ENCODE measurements at places on chromosomes 7 and 10.

DNA sequence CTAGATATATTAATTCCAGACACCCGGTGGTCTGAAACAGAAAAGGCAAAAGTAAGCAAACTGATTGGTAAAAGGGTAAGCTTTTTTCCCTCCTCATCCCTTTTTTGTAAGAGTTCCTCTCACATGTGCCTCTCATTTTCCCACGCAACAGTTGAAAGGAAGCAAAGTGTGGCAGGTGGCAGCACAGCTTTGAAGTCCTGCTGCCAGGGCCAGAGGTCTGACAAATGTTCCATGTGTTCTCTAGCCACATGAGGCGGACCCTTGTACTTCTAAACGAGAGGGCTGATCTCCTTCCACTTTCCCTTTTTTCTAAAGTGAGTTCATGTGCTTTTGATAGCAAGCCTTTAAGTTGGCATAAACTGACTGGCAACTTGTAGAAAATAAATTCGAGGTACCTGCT lies 217.5 kb downstream of the POLR1F start:
- no peak for DNase-seq

DNA sequence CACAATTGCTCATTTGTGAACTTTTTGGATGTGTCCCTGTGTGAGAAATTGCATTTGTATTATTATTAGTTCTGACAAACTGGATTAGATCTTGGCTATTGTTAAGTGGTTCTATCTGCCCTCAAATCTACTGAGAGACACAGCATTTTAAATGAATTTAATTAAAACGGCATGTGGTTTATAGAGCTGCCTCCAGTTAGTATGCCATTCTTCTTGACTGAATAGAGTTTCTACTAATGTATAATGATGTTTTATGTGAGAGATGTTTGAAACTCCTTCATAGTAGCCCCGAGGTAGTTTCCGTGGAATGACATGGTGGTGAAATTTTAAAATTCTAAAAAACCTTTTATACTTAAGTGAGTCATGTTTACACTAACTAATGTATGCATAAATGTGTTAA lies 110.9 kb downstream of the DYNC1I1 start:
- no peak for DNase-seq

- no peak for DNase-seq
Measured at GRCh38 chr10:11003679-11004078, 14.0 kb upstream of the CELF2 start.

DNA sequence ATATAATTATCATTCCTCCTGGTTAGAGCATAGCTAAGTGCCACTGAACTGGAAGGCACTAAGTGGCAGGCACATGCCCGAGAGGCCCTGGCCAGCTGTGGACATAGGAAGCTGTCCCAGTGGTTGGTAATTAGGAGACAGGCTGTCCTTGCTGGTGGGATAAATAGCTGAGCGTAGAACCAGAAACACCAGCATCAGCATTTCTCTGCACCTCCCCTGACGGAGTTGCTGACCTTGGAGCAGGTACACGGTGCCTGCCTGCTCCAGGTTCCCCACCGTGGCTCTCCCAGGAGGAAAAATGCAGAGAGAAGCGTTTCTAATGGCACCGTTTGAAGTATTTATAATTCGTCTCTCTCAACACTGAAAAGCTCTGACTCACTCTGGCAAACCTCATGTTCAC lies 5.6 kb upstream of the ABLIM1 start:
- no peak for DNase-seq

- DNase-seq: no peak
Measured at GRCh38 chr7:132527467-132528410, 48.5 kb downstream of the PLXNA4 start.

GRCh38 chr10:61662794-61663259 lies at the start of gene CABCOCO1:
CABCOCO1 (plus strand) TSS chr10:61662929; CDS start chr10:61662973, 44 bp downstream.
- no peak for DNase-seq

GRCh38 chr7:82507976-82508677 lies 64.5 kb upstream of the CACNA2D1 start:
- DNase-seq: no peak

DNA sequence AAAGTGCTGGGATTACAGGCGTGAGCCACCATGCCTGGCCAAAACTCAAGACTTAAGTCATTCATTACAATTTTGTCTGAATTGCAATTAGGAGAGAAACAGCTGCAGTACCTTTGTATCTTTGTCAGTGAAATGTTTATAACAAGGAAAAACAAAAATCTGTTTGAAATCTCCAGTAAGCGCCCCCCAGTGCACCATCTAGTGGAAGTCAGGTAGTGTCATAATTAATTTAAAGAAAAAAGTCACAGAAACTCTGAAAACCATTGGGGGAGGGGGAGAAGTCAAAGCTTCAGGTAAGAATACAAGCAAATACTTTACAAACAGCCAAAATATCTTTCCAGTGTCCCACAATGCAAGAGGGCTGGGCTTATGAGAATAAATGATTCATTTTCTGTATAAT lies 2.8 kb downstream of the MPP7 start:
- DNase-seq: no peak

GRCh38 chr7:132577206-132578049 lies 1.2 kb upstream of the PLXNA4 start:
- DNase-seq: peak; percentile 41

DNA sequence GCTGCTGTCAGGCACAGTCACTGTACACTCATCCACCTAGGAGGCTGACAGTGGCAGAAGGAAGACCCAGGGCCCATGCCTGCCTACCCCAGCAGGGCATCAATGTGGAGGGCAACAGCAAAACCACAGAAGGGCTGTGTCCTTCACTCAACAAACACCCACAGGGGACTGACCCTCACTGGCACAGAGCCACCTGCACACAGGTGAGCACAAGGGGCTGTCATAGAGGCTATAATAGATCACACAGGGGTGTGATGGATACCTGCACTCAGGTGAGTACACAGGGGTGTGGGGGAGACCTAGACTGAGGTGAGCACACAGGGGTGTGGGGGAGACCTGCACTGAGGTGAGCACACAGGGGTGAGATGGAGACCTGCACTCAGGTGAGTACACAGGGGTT lies 132.8 kb upstream of the TCERG1L start:
- DNase-seq: no peak

GRCh38 chr10:97037365-97038361 lies 148.1 kb downstream of the SLIT1 start:
- DNase-seq: peak; percentile 86

DNA sequence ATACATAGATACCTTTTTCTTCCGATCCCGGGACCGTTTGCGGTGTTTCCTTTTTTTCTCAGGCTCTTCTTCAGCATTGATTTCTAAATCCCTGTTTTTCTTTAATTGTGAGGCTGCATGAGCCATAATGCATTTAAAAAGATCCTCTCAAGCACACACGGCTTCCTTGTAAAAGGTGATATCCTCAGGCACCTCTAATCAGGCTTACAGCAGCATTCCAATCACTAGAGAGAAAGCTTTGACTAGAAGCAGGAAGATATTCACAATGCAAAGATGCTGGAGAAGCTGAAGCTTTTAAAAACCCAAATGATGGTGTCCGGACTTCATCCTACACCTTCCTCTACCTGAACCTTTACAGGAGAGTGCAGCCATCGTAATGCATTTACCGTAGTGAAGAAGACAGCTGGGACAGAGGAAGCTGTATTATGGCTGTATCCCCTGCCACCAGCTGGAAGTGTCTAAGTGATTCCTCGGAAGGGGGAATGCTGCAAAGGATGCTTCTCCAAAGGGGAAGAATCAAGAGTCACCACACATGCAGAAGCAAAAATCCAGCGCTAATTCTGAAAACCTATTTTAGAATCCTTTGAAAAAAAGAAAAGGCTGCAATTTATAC lies at the start of gene ANK3:
ANK3 (minus strand) TSS at position 463 of the 613 bp plus-strand sequence; CDS start at position 126, 337 bp downstream.
- no peak for DNase-seq

DNA sequence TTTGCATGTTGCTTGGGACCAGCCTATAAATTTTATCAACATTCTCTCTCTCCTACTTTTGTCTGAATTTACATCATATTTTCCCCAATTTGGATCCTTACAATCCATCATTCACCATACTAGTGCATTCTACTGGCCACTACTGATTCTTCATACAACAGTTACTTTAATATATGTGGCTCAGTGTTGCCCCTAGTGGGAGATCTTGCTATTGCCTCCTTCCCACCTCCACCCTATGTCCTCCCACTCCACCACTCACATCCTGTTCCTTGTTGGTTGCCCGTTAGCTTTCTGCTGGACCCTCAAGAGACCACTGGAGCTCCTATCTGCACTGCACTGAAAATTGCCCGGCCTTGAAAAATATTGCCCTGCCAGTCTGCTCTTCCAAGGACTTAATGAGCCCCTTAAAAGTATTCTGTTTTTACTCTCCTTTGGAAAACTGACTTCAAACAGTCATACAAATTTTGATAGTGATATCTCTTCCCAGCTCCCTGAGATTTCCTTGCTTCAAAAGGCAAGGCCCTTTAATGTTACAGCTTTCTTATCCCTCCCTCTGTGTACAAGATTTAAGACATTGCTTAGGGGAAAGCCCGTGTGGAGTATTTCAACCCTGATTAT lies 243.2 kb upstream of the TMEM229A start:
- DNase-seq: no peak

GRCh38 chr10:31816318-31816717 lies 112.3 kb downstream of the ARHGAP12 start:
- no peak for DNase-seq

GRCh38 chr7:496528-497295 lies 22.9 kb downstream of the PDGFA start:
- no peak for DNase-seq

DNA sequence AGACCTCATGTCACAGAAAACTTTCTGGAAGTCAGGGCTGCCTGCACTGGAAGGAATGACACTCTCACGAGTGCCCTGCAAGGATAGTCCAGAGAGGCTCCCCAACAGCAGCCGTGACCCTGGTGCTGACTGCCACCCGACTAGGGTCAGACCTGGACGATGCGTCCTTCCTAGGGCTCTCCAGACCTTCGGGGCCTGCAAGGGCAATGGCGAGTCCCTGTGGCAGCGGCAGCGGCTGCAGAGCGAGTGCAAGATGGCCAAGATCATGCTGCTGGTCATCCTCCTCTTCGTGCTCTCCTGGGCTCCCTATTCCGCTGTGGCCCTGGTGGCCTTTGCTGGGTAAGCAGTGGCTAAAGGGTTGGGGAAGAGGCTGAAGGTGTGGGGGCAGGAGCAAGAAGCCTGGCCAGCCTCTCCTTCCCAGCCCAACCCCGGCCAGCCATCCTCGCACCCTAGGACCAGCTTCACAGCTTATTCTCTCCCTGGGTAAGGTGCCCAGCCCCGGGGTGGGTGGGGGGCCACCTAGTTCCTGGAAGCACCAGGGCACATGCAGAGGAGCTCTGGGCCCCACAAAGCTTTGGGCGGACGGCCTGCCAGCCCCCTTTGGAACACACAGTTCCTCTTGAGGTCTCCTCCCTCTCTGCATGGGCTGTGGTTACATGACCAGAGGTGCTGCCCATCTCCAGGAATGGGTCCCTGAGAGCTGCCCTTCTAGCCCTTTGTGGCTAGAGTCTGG lies 5.5 kb downstream of the OPN4 start:
- DNase-seq: no peak

- DNase-seq: no peak
Measured at GRCh38 chr7:94433224-94433623, 38.5 kb downstream of the COL1A2 start.

DNA sequence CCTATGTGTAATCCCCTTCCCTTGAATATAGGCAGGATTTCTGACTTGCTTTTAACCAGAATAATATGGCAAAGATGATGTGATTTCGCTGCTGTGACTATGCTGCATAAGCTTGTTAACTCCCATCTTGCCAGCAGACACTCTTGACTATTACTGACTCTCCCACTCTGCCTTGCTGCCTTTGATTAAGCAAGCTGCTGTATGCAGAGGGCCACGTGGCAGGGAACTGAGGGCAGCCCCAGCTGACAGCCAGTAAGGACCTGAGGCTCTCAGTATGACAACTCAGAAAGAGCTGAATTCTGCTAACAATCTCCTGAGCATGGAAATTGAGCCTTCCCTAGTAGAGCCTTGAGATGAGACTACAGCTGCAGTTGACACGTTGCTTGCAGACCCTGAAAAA lies 279.4 kb upstream of the CACNA2D1 start:
- DNase-seq: no peak

- no peak for DNase-seq
Measured at GRCh38 chr10:22701132-22701826, 13.1 kb downstream of the PIP4K2A start.

DNA sequence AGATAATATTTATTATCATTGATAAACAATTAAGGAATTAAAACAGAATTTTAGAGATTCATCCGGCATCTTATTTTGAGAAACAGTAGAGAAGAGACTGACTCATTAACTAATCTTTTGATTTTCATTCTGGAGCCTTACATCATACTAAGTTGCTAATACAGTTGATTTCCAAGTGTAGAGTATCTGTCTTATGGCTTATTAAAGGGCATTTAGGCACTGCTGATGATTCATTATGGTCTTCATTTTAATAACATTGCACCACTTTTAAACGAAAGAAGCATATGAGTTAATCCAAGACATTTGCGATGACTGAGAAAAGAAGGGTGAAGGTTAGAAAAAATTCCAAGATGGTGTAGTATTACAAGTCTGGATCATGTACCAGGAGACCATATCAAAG lies 186.0 kb upstream of the CACNA2D1 start:
- no peak for DNase-seq

- no peak for DNase-seq
Measured at GRCh38 chr10:11019724-11020547, 2.3 kb downstream of the CELF2 start.

GRCh38 chr10:20936396-20936795 lies 39.3 kb upstream of the NEBL start:
- no peak for DNase-seq

- DNase-seq: no peak
Measured at GRCh38 chr7:29818308-29818707, 12.0 kb downstream of the WIPF3 start.

DNA sequence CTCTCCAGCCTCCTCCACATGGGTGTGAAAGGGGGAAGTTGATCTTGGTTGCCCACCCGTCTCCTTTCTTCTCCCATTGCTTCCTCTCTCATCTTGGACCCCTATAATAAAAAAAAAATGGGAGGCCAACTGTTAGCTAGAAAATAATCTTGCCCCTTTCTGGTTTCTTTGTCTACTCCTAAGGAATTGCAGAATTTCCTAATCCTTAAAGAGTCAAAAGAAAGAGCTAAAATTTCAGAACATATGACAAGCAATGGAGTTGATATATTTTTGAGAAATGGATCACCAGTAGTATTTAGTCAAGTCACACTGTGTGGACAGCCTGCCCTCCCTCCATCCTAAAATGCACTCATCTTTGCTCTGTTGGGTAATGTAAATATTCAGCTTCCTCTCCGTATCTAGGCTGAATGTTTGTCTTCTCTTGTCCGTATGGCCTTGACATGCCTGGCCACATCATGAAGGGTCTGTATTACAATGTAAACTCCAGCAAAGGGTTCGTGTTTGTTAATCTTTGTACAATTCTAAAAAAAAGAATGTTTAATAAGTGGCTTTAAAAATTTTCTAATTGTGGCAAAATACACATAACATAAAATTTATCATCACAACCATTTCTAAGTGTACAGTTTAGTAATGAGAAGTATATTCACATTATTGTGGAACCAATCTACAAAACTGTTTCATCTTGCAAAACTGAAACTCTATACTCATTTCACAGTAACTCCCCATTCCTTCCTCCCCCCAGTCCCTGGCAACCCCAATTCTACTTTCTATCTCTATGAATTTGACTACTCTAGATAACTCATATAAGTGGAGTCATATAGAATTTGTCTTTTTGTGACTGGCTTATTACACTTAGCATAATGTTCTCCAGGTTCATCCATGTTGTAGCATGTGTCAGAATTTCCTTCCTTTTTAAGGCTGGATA lies 71.5 kb downstream of the ZNF92 start:
- no peak for DNase-seq
